ENCODE measurements at places on chromosomes 11 and 22.

DNA sequence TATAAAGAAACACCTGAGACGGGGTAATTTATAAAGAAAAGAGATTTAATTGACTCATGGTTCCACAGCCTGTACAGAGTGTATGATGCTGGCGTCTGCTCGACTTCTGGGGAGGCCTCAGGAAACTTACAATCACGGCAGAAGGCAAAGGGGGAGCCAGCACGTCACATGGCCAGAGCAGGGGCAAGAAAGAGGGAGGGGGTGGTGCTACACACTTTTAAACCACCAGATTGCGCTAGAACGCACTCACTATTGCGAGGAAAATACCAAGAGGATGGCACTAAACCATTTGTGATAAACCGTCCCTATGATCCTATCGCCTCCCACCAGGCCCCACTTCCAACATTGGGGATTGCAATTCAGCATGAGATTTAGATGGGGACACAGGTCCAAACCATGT is 79.7 kb upstream of the CARD18 start:
- DNase-seq = no peak

DNA sequence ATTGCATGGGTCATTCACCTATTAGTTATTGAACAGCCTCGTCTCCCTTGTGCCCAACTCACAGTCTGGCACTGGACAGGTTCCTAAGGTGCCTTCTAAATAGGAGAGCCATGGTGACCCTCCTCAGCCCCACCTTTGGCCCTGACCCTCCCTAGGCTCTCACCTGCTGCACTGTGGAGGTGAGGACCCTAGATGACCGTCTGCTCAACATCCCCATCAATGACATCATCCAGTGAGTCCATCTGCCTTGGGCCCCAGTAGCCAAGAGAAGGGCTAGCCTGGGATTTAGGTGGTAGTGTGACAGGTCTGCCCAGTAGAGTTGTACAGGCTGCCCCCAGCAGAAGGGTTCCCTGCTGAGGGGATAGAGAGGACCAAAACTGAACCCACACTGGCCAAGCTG is 13.6 kb downstream of the UCP2 start:
- DNase-seq = no peak

DNA sequence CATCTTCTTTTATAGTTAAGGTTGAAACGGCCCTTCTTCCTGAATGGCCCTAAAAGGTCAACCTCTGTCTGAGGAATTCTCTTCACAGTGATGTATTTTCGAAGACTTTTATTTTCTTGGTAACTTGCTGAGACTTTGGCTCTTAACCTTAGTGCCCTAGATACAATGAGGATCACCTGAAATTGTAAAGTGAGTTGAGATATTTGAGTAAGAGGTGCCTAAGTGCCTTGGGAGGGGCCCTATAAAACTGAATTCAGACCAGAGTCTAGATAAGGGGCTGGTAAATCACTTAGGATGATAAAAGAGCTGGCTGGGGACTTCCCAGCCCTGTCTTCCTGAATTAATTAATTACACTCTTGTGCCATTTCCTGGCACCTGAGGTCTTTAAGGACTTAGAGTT is 505.6 kb upstream of the KIRREL3 start:
- no peak for DNase-seq

GRCh38 chr11:128210148-128210940 is 377.0 kb downstream of the ETS1 start:
- DNase-seq = no peak

GRCh38 chr11:75592715-75593114 is 30.7 kb downstream of the SERPINH1 start:
- DNase-seq = no peak

DNA sequence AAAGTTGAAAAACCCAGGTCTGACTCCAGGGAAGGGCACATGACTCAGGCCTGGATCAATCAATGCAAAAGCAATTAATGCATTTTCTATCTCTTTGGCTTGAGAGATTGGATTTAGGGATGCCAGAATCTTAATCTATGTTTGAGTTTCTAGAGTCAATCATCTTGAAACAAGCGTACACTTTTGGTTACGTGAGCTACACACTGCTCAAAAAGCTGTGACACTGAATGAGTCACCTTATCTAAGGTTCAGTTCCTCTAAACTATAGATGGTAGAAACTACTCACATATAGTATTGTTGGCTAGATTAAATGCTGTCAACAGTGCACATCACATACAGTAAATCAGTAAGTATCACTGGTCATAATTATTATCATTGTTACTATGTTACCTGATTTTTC is 24.2 kb downstream of the MRE11 start:
- DNase-seq = no peak

DNA sequence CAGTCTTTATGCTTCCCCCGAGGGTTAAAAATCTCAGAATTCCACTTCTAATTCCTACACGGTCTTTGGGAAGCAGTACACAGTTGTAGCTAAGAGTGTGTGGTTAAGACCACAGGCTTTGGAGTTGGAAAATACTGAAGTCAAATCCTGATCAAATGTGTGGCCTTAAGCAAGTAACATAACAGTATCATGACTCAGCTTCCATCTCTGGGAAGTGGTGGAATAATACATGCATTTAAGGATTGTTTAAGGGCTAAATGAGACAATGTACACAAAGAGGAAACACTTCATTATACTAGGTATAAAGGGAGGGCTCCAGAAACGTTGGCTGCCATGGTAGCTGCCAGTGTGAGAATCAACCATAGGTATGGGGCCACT is 71.5 kb downstream of the FAT3 start:
- peak; percentile 54 for DNase-seq

- DNase-seq = no peak
Measured at GRCh38 chr22:48222742-48223487, 1460.5 kb downstream of the TBC1D22A start.

- DNase-seq = no peak
Measured at GRCh38 chr22:39617342-39617741, 46.8 kb downstream of the CACNA1I start.

DNA sequence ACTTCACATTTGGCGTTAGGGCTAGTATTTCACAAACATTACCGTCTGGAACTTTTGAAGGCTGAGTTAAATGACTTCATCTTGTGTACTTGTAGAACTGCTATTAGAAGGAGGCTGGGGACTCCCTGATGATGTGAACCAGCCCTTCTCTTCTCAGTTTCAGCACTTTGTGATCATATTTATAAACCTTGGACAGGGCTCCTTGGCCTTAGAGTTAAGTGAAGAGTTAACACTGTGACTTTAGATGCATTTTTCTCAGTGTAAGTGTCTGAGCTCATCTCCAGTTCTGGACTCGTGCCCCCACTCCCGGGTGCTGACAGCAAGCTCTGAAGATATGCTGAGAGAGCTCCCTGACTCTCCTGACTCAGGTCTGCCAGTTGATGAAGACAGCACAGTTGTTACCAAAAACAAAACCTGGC is 8.4 kb downstream of the MIAT start:
- DNase-seq = no peak

DNA sequence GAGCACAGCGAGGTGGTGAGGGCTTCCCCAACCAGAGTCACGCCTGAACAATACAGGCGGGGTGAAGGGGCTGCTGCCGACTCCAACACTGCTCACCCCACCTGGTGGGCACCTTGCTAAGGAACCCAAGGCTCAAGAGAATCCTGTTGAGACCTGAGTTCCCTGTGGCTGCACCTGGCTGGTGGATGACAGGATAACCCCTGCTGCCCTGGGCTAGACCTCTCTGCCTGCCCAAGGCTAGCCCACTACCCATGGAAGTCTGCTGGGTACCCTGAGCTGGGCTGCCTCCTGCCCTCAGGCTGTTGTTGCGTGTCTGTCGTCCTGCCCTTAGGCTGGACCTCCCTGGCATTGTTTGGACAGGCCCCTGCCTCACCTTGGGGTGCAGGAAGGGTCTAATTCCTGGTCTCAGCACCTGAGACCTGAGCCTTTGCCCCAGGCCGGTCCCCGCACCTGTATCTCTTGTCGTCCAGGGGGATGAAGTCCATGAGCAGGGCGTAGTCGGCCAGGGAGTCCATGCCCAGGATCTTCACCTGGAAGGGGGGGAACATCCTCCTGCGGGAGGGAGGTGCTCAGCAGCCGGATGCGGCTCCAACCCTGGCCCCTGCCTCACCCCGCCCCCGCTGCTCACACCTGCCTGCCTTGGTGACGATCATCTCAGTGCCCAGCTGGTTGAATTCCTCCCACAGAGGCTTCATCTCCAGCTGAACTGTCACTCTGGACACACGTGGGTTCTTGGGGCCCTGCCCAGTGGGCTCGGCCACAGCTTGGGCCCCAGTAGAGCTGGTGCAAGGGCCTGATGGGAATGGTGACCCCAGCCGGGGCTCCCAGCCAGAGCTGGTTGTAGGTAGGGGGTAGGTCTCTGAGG is 4.9 kb upstream of the NUDT8 start:
- DNase-seq = no peak

GRCh38 chr11:84882056-84882455 is 745.1 kb downstream of the DLG2 start:
- no peak for DNase-seq

- DNase-seq = peak; percentile 48
Measured at GRCh38 chr11:22920939-22921565, 60.8 kb upstream of the CCDC179 start.

GRCh38 chr11:96267001-96267495 is 75.9 kb downstream of the MAML2 start:
- no peak for DNase-seq

GRCh38 chr22:36797911-36798673 is 18.7 kb downstream of the PVALB start:
- DNase-seq = no peak

GRCh38 chr11:83502041-83502440 is 215.9 kb upstream of the CCDC90B start:
- no peak for DNase-seq

DNA sequence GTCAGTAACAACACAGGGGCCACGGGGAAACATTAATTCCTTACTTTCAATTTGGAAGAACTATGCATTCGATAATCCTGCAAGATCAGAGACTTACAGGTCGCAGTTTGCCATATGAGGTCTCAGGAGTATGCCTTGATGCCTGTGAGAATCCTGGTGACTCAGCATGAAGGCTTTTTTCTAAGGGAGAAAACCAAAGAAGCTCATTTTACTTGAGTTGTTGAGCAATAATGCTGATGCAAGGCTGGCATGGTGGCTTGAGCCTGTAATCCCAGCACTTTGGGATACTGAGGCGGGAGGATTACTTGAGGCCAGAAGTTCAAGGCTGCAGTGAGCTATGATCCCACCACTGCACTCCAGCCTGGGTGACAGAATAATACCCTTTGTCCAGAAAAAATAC is 26.6 kb downstream of the ATG16L2 start:
- no peak for DNase-seq

DNA sequence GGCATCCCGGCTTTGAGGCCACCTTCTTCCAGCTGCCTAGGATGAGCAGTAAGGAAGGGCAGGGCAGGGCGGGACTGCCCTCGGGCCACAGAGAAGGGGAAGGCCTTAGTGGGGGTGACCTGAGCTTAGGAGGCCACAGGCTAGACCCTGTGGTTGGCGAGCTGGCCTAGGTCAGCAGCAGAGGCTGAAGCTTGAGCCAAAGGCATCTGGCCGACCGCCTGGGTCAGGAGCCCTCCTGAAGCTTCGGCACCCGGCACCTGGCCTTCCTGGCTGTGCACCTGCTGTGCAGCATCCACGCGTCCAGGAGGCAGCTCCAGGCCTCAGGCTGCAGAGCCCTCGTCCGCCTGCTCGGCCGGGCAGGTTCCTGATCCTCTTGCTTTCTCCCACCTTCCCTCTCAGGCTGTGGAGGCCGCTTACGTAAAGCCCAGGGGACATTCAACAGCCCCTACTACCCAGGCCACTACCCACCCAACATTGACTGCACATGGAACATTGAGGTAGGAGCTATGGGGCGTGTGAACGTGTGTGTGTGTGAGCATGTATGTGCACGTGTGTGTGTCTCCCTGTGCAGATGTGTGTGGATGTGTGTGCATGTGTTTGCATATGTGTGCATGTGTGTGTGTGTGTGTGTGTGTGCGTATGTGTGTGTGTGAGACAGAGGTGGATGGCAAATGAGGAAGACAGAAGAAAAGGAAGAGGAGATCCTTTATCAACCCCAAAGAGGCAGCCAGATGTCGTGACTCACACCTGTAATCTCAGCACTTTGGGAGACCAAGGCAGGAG is 34.9 kb downstream of the ST14 start:
- no peak for DNase-seq

GRCh38 chr11:124276081-124276480 is 19.9 kb downstream of the OR8G5 start:
- peak; percentile 82 for DNase-seq

- no peak for DNase-seq
Measured at GRCh38 chr11:2800655-2801531, 84.7 kb downstream of the CDKN1C start.

DNA sequence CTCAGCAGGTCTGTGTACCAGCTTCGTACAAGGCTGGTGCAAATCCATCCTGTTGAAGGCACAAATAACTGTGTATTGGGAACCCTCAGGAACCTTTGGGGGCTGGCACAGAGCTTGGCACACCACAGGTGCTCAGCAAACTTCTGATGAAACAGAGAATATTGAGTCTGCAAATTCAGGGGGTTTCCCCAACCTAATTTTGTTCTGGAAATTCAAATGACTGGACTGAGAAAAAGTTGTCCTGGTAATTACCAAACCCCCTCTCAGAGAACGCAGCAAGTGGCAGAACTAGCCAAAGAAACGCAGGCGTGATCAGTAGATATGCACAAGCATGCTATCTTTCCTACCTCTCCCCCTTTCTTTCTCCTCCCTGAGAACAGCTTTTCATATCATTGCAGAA is 47.6 kb downstream of the LIF start:
- no peak for DNase-seq

GRCh38 chr11:64083398-64084080 is 47.8 kb downstream of the FLRT1 start:
- no peak for DNase-seq

- DNase-seq = no peak
Measured at GRCh38 chr22:28402060-28402459, 277.6 kb downstream of the TTC28 start.

- no peak for DNase-seq
Measured at GRCh38 chr11:64909653-64910343, 7.2 kb downstream of the ATG2A start.

GRCh38 chr11:116192509-116193210 is 580.1 kb downstream of the BUD13 start:
- DNase-seq = no peak

- DNase-seq = no peak
Measured at GRCh38 chr11:61512435-61512834, 3.9 kb downstream of the LRRC10B start.

GRCh38 chr11:64743591-64744543 is at the start of gene RASGRP2:
TSS of gene RASGRP2 (minus strand) at chr11:64744142. CDS start at chr11:64742866, 1,276 bp downstream.
- no peak for DNase-seq

- no peak for DNase-seq
Measured at GRCh38 chr11:7186190-7186589, 65.5 kb upstream of the SYT9 start.

- DNase-seq = no peak
Measured at GRCh38 chr11:8684600-8685290, 2.2 kb downstream of the RPL27A start.

- DNase-seq = peak; percentile 87
Measured at GRCh38 chr11:111764621-111765020, 1.6 kb downstream of the PPP2R1B start.

GRCh38 chr11:115761817-115762216 is 257.6 kb upstream of the CADM1 start:
- no peak for DNase-seq

GRCh38 chr11:133955945-133956421 is 785 bp downstream of the IGSF9B start:
- no peak for DNase-seq

- DNase-seq = no peak
Measured at GRCh38 chr11:123659311-123659710, 4.9 kb upstream of the SCN3B start.

GRCh38 chr22:19234126-19234896 is 55.8 kb upstream of the SLC25A1 start:
- DNase-seq = no peak

- no peak for DNase-seq
Measured at GRCh38 chr11:124812876-124813275, 12.7 kb upstream of the MSANTD2 start.

Measured in foreskin melanocyte (primary cell).